ENCODE measurements at places on chromosomes 6 and 20.

GRCh38 chr6:83252719-83253118 lies 59.6 kb downstream of the RWDD2A start:
- H3K4me1 ChIP-seq = no peaks in the 10 kb centered on the region
- H3K36me3 ChIP-seq = peaks cover 5% of the 10 kb centered on the region
- H3K4me3 ChIP-seq = no peak overlapping the region
- no peak for DNase-seq
- no peak overlapping the region for H3K27ac ChIP-seq
- H3K27me3 ChIP-seq = no peaks in the 10 kb centered on the region

GRCh38 chr20:10846766-10847165 lies 173.0 kb upstream of the JAG1 start:
- no peak overlapping the region for H3K4me3 ChIP-seq
- no peak for DNase-seq
- no peaks in the 10 kb centered on the region for H3K27me3 ChIP-seq
- no peaks in the 10 kb centered on the region for H3K36me3 ChIP-seq
- no peak overlapping the region for H3K27ac ChIP-seq

- no peaks in the 10 kb centered on the region for H3K27me3 ChIP-seq
- H3K4me3 ChIP-seq = no peak overlapping the region
- H3K27ac ChIP-seq = no peak overlapping the region
These were observed 94.5 kb downstream of the PKHD1 start for GRCh38 chr6:51992876-51993275.

- H3K4me1 ChIP-seq = no peaks in the 10 kb centered on the region
- no peak overlapping the region for H3K4me3 ChIP-seq
- no peak overlapping the region for H3K27ac ChIP-seq
- H3K27me3 ChIP-seq = no peaks in the 10 kb centered on the region
These were observed 133.1 kb upstream of the FOXA2 start for GRCh38 chr20:22717466-22717865.

DNA sequence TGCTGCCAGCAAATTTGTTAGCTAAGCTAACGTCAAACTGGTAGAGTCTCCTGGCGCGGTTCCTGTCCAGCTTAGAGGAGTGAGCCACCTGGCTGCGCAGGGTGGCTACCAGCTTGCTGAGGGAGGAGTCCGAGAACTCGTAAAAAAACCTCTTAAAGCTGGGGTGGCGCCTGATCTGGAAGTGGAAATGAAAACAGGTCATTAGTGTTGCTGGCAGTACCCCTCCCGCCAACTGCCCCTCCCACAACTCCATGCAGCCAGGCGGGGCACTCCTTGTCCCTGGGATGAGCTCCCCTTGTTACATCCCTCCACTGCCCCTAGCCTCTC lies 17.3 kb downstream of the BNIP5 start:
- H3K4me1 ChIP-seq = no peaks in the 10 kb centered on the region
- H3K27me3 ChIP-seq = no peaks in the 10 kb centered on the region
- H3K36me3 ChIP-seq = no peaks in the 10 kb centered on the region

DNA sequence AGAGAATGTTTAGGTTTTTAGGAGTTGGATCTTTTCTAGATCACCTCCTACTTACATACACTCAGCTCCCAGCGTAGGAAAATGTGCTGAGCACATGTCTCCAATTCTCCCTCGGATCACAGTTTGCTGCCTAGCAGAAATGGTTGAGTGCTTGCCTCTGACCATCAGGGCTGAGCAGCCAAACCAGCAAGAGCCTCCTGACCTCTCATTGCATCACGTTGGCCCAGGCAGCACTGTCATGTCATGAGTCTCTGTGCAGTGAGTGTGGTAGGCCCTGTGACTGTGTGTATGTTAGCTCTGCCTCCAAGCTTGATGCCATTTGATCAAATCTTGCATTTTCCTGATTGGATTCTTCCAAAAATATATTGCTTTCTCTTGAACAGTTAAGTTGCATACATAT lies 112.0 kb downstream of the LRRC1 start:
- no peak for DNase-seq
- H3K27ac ChIP-seq = no peak overlapping the region
- H3K36me3 ChIP-seq = peaks cover 13% of the 10 kb centered on the region
- H3K4me3 ChIP-seq = no peak overlapping the region
- no peaks in the 10 kb centered on the region for H3K4me1 ChIP-seq
- H3K27me3 ChIP-seq = no peaks in the 10 kb centered on the region

DNA sequence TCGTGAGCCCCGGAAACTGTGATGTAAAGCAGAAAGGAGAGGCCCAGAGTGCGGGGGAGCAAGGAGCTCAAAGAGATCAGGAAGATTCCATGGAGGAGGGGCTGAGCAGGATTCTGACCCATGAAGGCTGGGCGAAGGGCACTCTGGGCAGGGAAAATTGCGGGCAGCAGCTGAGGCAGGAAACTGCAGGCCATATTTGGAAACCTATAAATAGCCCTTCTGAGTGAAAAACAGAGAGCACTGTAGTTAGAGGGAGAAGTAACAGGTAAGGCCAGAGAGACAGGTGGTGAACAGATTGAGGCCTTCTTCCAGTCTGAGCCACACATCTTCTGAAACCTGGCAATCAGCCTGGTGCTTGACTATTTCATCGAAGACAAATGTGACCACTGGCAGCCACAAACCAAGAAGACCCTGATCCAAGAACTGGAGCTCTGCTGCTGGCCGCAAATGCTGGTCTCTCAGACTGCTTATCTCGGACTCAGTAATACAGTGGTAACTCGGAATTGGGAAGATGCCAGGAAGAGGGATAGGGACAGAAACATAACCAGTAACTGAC lies 14.1 kb upstream of the BEND3 start:
- H3K36me3 ChIP-seq = no peaks in the 10 kb centered on the region
- H3K4me1 ChIP-seq = no peaks in the 10 kb centered on the region
- H3K27me3 ChIP-seq = no peaks in the 10 kb centered on the region
- no peak overlapping the region for H3K4me3 ChIP-seq
- no peak for DNase-seq

GRCh38 chr6:158697811-158698210 lies 48.0 kb downstream of the SYTL3 start:
- no peak for DNase-seq
- H3K27me3 ChIP-seq = no peaks in the 10 kb centered on the region
- no peak overlapping the region for H3K27ac ChIP-seq
- H3K4me1 ChIP-seq = no peaks in the 10 kb centered on the region
- H3K4me3 ChIP-seq = no peak overlapping the region
- no peaks in the 10 kb centered on the region for H3K36me3 ChIP-seq

DNA sequence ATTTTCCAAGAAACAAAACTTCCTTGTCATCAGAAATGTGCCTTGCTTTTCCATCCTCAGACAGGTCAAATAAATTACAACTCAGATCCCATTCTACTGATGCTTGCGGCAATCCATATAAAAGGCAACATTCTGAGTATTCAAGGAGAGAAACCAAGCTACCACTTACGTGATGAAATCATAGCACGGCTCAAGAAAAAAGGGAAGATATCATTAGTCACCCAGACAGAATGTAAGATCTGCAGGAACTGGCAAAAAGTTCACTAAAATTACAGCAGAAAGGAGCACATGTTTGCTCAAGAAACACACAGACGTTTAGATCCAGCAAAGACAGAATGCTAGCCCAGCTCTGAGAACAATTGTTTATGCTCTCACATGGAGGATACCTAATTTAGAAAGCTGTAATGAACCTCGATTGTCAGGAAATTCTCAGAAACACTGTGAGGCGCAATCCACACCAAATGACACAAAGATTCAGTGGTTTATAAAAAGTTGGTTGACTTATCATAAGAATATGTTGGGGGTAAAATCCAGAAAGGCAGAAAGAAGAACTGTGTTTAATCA lies 304.2 kb downstream of the ADGRG6 start:
- no peaks in the 10 kb centered on the region for H3K36me3 ChIP-seq
- no peak overlapping the region for H3K27ac ChIP-seq
- DNase-seq = no peak
- H3K4me1 ChIP-seq = no peaks in the 10 kb centered on the region
- H3K27me3 ChIP-seq = no peaks in the 10 kb centered on the region

DNA sequence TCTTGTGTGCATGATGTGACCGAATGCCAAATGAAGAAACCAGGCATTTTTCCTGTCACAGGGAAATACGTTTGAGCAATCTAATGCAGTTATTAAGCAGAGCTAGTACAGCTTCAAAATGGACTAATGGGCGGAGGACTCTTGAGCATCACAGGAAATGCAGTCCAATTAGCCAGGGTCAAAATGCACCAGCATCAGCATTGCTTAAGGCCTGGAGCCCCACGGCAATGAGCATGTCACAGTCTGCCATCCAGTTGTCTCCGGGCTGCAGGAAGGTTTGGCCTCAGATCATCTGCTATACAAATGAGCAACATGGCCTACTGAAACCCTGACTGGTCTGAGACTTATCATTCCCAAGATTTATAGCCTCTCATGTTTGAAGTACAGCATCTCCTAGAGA lies 652.1 kb upstream of the SLC35B3 start:
- H3K4me1 ChIP-seq = no peaks in the 10 kb centered on the region
- no peaks in the 10 kb centered on the region for H3K36me3 ChIP-seq
- no peak for DNase-seq
- no peaks in the 10 kb centered on the region for H3K27me3 ChIP-seq
